ENCODE measurements at places on chromosomes 12 and 14. TPM values are rescaled to one million over a fixed set of nuclear protein-coding genes. Genes with fewer than 3 reads are reported as not detected.

The SLC7A7 gene
- total RNA-seq, result 2.5 TPM

The CCDC184 gene
- total RNA-seq, result 0.58 TPM

The KIF5A gene
- total RNA-seq, result 1.6 TPM

The SP1 gene
- total RNA-seq, result 96.2 TPM

The KRT80 gene
- total RNA-seq, result not detected

The ATG14 gene
- 8.1 TPM for total RNA-seq

The MDM1 gene
- 23.2 TPM for total RNA-seq

The ATP23 gene
- total RNA-seq, result 18.9 TPM
